ENCODE measurements at places on chromosomes 16 and 17.

- no peak overlapping the region for H3K27ac ChIP-seq
- peaks cover 21% of the 10 kb centered on the region for H3K4me1 ChIP-seq
- no peak overlapping the region for H3K4me3 ChIP-seq
- no peaks in the 10 kb centered on the region for H3K27me3 ChIP-seq
- DNase-seq, result no peak
These were observed 17.8 kb downstream of the TSPOAP1 start for GRCh38 chr17:58310511-58311428.

- H3K4me3 ChIP-seq, result no peak overlapping the region
- H3K27me3 ChIP-seq, result no peaks in the 10 kb centered on the region
- H3K36me3 ChIP-seq, result peaks cover 8% of the 10 kb centered on the region
- no peak for DNase-seq
These were observed 168.5 kb downstream of the KATNIP start for GRCh38 chr16:27718201-27719105.

DNA sequence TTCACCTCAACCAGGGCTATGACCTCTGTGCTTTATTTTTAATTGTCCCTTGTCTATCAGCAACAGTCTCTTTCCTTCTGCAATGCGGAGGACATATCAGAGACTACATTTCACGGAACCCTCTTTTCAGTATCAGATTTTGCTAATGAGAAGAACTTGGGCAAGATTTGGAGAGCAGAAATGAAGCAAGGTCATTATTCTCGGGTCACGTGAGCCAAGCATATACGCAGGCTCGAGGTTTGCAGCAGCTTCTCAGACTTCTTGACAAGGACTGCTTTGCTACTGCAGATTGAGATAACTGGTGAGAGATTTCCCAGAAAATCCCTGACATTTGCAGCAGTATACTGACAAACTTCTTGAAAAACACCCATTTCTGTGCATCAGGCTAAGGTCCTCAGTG, 30.4 kb downstream of the ABCA10 start:
- no peak overlapping the region for H3K27ac ChIP-seq
- no peaks in the 10 kb centered on the region for H3K27me3 ChIP-seq
- DNase-seq, result no peak
- no peaks in the 10 kb centered on the region for H3K4me1 ChIP-seq
- H3K36me3 ChIP-seq, result no peaks in the 10 kb centered on the region

DNA sequence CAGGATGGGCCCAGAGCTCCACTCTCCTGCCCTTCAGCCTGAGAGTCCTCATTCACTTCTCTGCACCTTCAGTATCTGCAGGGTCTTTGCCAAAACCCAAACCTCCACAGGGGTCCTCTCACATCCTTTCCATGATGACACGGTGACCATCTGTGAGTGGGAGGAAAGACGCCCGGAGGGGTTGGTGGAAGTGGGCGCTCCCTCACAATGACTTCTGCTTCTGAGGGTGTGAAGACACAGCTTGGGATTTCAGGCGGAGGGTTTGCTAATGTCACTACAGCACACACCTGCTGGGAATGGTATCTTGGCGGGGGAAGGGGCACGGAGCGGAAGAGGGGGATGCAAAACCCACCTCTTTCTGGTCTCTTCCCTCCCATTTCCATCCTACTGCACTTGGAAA, 115.1 kb upstream of the SDK2 start:
- no peak overlapping the region for H3K4me3 ChIP-seq
- H3K27ac ChIP-seq, result no peak overlapping the region
- DNase-seq, result no peak
- no peaks in the 10 kb centered on the region for H3K36me3 ChIP-seq
- H3K4me1 ChIP-seq, result peaks cover 11% of the 10 kb centered on the region

DNA sequence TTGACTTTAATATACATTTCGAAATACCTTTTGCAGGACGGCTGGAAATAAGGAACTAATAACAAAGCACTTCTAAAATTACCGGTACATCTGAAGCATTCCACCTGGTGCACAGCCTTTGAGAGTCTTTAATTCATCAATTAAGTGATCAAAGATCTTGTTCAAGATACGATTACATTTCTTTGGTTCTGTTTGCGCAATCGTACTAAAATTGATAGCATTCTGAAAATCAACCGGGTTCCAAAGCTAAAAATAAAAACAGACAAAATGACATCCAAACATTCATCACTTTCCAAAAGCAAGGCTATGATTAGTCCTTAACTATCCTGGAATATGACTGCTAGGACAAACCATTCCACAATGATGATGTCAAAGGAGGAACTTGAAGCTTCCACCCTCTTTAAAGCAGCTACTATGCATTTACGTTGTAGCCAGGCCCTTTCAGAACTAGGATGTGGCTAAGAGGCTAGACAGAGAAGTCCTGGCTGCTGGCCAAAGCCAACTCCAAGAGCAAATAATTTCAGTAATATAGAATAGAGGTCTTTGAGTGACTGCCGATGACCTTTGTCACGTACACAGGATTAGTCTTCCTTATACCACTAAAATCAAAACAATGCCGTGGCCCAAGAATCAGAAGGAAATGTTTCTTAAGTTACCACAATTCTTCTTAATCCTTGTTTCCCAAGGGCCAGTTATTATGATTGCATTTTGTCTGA, 299.8 kb upstream of the PSMD7 start:
- no peak for DNase-seq
- no peak overlapping the region for H3K4me3 ChIP-seq
- no peaks in the 10 kb centered on the region for H3K4me1 ChIP-seq
- no peaks in the 10 kb centered on the region for H3K36me3 ChIP-seq

- no peaks in the 10 kb centered on the region for H3K27me3 ChIP-seq
- DNase-seq, result no peak
- peak within 1 kb of the TSS; percentile 99 for H3K27ac ChIP-seq
These were observed at the start of gene P4HB for GRCh38 chr17:81859906-81860755. Gene P4HB, minus strand, starts transcription at chr17:81860535. Its CDS starts 64 bp downstream, at chr17:81860471.

GRCh38 chr17:74008196-74008595, 195.3 kb upstream of the RPL38 start:
- H3K36me3 ChIP-seq, result no peaks in the 10 kb centered on the region
- H3K4me3 ChIP-seq, result no peak overlapping the region
- H3K27ac ChIP-seq, result no peak overlapping the region

Data from natural killer cell treated with Interleukin-12 subunit alpha and Interleukin-12 subunit beta and Interleukin-15 and Interleukin-18, amount 100 ng/mL, for 72 hours (primary cell).